HTR-8/SVneo (cell line): ENCODE measurements at places on chromosomes 7 and 10.

- DNase-seq = no peak
Measured at GRCh38 chr10:27995311-27995710, 3.6 kb downstream of the ODAD2 start.

DNA sequence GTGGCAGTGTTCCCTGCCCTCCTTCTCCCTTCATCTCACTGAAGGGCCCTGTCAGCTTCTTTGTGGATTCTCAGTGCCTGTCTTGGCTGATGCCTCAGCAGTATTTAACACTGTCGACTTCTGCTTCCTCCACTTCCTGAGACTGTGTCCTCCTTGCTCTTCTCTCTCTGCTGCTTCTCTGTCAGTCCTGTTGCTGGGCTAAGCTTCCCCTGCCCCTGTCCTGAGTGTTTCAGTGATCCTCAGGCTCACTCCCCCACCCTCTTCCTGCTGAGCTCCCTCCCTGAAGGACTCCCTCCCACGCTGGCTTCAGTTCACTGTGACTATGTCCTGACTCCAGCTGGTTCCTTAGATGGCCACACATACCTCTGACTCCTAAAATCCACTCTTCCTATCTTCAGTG is 64.9 kb downstream of the CREM start:
- no peak for DNase-seq

DNA sequence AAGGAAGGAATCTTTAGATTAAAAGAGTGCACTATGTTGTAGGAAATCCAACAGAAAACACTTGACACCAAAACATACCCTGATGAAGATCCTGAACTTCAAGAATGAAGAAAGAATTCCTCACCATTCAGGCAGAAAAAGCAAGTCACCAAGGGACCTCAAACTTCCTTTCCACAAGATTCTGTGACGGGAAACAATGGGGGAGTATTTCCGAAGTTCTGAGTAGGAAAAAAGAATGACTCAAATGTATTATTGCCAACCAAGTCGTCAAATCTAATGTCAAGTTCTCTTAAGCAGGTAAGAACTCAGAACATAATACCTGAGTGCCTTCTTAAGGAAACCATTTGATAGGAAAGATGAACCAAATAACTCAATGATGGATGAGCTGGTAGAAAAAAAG is 44.7 kb upstream of the MTURN start:
- no peak for DNase-seq

- DNase-seq = no peak
Measured at GRCh38 chr10:6148908-6149307, 53.8 kb upstream of the PFKFB3 start.

DNA sequence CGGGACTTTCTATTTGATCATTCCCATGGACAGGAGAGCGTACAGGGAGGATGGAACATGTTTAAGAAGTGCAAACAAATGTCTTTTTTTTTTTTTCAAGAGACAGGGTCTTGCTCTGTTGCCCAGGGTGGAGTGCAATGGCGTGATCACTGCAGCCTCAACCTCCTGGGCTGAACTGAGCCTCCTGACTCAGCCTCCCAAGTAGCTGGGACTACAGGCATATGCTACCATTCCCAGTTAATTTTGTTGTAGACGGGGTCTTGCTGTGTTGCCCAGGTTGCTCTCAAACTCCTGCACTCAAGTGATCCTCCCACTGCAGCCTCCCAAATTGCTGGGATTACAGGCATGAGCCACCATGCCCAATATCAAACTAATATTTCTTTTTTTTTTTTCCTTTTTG is 40.5 kb downstream of the SPDYE5 start:
- no peak for DNase-seq

- no peak for DNase-seq
Measured at GRCh38 chr10:2813286-2813685, 254.1 kb upstream of the PFKP start.

- no peak for DNase-seq
Measured at GRCh38 chr7:130877991-130878305, 143.9 kb upstream of the KLF14 start.

DNA sequence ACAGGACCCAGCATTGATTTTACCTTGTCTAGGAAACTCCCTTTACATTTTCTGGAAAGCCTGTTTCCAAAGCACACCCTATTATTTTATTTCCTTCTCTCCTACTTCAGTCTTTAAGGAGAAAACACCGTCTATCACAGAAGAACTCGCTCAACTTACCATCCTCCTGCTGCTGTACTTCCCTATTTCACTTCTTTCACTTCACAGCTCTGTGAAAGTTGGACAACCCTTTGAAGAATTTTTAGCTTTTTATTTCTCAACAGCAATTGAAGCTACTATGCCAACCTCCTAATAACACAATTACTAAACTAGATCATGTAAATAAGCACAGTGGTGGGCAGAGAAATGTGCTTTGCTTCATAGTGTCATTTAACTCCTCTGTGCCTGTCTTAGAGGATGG is 166.5 kb downstream of the TFEC start:
- no peak for DNase-seq

DNA sequence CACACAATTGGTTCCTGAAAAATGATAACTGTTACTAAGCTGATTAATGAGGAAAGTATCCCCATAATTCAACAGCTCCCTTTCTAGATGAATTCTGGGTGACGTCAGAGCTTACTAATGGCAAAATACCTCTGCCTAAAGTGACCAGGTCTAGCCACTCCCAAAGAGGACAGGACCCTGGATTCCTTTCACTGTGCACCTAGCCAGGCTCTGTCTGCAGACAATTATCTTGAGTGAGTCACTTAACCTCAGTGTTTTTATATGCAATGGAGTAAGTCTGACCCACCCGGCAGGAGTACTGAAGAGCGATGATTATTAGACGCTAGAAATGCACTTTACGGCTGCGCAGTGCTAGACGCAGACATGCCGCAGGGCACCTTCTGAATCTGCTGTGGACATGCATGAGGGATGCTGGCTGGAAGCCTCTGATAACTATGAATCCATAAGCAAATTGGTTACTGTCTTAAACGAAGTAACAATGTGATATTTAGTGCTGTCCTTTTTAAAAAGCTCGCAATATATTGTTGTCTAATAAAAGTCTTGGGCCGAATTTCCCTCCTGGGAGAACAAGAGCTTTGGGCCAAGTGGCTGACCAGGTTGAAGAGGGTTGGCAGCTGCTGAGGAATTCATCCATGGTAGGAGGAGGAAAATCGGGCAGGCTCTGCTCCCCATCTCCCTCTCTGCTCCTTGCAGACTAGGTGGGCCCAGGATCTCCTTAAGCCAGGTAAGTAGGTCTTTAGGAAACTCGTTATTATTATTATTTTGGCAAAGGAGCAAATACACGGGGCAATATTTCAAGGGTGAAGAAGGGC is 4.6 kb upstream of the INPP5A start:
- DNase-seq = peak; percentile 71

- DNase-seq = no peak
Measured at GRCh38 chr10:93622942-93623341, 10.6 kb downstream of the PDE6C start.
